Pons (tissue), 1 donor: ENCODE measurements at places on chromosomes 5 and 9.
A peak's percentile ranks its signal among the peaks of the same experiment; 100 is the strongest.

DNA sequence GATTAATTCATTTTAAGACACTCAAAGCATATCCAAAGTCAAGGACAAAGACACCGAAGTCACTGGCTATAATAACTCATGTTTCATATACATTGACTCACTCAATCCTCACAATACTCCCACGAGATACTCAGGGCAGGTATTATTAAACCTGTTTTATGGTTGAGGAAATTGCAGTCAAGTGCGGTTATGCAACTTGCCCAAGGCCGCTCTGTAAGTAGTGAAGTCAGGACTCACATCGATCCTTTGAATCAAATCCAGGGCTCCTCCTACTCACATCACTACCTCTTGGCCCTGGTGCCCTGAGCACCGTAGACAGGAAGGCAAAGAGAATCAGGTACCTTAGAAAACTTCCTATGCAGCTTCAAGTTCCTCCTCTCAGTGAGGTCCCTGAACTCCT lies 87.8 kb upstream of the APC start:
- DNase-seq = no peak

GRCh38 chr9:91900797-91901177 lies 49.2 kb downstream of the ROR2 start:
- no peak for DNase-seq

DNA sequence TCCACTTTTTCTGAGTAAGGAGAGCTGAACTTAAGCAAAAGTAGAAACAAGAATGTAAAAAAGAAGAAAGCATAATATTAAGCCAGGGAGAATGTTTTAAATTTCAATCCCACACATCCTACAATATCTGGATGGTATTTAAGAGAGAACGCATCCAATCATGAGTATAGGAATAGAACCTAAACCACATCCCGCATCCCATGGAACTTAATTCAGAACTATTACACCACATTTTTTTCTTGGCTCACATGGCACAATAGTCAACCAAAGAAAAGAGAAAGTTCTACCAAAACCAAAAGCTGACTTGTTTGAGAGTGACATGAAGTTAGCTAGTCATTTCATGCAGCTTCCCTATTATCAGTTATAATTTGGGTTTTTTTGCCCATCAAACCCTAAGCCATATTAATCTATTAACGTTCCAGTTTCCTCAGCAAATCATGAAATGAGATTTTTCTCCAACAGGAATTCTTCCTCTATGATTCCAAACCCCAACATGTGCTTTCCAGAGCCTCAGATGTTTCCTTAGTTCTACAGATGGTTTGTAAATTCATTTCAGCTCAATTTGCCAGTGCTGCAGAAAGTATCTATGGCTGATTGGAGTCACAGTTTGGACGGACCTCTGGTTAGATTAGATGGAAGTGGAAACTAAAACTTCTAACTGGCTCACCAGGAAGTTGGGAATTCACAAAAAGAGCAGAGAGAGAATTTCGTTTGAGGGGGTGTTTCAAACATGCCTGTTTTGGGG lies 22.5 kb downstream of the ADAMTSL1 start:
- no peak for DNase-seq

GRCh38 chr5:10229306-10230048 lies 20.2 kb downstream of the ATPSCKMT start:
- DNase-seq = no peak

- no peak for DNase-seq
Measured at GRCh38 chr5:112004867-112005622, 248.1 kb upstream of the NREP start.

DNA sequence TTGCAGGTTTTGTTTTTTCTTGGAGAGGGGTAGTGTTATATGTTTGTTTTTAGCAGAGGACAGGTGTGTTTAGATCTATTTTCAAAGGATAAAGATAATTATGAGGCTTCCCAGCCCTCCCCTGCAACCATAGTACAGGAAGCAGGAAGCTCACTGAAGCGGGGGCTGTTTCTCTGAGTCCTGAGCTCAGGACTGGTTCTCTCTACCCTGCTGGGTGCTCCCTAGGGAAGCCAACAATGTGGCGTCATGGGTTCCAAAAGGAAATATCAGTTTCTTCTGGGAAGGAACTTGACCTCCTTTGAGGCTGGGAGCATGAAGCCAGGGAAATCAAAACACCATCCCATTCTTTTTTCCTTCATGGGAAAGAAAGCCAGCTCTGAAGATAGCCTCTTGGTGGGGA lies 62.2 kb downstream of the RAD23B start:
- no peak for DNase-seq

GRCh38 chr5:179344431-179345182 lies 654 bp downstream of the ADAMTS2 start:
- no peak for DNase-seq

GRCh38 chr9:19387317-19387716 lies 7.3 kb upstream of the RPS6 start:
- no peak for DNase-seq

- DNase-seq = no peak
Measured at GRCh38 chr5:79109527-79110492, 1.8 kb upstream of the BHMT start.

- no peak for DNase-seq
Measured at GRCh38 chr9:116153765-116154333, at the start of gene PAPPA. TSS of gene PAPPA (plus strand) at chr9:116153791. CDS start at chr9:116154173, 382 bp downstream.

DNA sequence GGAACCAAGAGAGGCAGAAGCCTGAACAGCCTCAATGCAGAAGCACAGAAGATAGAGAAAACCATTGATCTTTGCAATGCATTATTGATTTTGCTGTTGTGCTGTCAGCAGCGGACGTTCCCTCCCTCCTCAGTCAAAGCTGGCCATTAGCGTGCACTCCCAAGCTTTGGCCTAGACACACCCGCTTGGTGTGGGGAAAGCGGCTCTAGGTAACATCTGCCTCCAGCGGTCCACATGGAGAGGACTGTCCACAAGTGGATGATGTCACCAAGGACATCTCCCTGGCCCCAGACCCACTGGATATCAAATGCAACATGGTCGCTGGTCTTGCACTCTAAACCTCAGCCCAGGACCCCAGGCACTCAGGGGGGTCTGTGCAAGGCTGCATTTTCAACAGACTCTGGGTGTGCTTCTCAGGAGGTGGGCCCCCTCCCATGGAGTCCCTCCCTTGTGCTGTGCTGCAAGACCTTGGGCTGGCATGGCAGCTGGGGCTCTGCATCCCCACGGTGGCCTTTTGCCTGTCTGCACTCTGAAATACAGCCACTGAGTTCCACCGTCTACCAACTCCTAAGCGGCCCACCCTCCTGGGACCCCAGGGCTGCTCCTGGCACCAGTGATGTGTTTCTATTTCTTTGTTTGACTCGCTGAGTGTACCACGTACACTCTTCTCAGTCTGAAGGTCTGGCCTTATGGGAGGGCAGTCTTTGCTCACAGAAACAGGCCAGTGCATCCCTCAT lies 1.9 kb downstream of the SEMA4D start:
- DNase-seq = peak; percentile 62

- peak; percentile 62 for DNase-seq
Measured at GRCh38 chr5:145237843-145238242, 597.3 kb downstream of the PRELID2 start.

DNA sequence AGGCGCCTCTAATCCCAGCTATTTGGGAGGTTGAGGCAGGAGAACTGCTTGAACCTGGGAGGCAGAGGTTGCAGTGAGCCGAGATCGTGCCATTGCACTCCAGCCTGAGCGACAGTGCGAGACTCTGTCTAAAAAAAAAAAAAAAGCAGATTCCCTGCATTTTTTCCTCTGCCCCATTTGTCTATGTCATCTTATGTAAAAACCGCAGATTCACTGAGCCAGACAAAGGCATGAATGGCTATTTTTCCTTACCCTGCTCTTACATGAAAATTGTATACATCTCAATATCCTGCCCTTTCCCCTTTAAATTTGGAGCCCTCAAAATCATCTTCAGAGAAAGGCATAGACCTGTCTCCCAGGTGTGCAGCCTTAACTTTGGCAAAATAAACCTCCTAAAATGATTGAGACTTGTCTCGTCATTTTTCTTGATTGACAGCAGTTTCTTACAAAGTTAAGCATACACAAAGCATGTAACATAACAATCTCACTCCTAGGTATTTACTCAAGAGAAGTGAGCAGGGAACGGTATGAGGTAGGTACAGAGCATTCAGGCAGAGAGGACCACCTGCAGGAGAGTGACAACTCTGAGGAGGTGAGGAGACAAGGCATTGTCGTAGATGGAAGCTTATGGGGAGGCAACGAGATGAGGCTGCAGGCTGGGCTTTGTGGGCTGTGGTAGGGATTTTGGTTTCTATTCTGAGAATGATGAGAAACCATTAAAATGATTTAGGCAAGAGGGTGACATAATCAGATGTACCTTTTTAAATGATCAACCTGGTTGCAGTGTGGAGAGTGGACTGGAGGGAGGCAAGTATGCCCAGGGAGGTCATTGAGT lies 65.7 kb upstream of the IL6ST start:
- no peak for DNase-seq

DNA sequence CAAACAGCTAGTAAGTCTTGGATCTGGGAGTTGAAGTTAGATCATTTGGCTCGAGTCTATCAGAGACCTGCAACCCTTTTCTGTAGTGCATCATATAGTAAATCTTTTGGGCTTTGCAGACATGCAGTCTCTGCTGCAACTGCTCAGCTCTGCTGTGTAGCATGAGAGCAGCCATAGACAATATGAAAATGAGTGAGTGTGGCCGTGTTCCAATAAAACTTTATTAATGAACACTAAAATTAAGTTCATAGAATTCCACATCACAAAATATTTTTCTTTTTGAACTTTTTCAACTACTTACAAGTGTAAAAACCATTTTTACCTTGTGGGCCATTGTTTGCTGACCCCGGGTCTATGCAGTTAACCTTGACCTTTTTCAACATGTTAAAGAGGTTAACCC lies 35.2 kb downstream of the ROPN1L start:
- DNase-seq = no peak

DNA sequence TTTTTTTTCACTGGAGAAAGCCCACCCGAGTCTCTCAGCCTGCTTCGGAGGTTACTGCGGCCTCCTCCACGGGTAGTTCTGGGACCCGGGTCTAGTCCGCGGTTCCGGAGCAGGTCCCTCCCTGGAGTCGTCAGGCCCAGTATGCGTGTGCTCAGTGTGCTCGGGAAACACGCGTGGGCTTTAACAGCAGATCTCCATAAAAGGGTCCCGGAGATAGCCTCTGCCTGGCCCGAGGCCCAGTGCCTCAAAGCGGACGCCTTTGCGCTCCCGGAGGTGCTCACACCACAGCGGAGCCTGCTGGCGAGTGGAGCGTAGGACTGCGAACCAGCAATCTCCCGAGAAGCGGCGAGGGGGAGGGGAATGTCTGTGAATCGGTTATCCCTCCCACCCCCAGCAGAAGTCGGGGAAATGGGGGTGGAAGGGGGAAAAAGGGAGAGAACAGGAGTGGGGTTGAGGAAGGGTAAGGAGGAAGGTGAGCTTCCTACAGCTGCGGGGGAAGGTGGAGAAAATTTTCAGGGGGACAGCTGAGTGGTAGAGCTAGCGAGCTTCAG lies 28.7 kb downstream of the CDKN2A start:
- no peak for DNase-seq

DNA sequence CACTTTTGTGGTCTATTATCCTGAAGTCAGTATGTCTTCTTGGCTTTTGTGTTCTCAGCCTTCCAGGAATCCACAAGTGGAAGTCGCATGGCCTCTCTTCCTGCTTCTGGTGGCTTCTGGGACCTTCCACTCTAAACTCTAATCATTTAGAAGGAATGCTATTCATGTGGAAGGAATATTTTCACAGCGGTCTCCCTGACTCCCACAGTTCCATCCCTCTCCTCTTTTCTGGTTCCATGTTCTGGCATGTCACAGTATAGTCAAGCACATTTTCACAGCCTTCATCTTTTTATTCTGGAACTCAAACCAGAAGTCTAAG lies 7.3 kb upstream of the RAI14 start:
- DNase-seq = no peak

GRCh38 chr9:93679536-93680442 lies 103.4 kb downstream of the PHF2 start:
- DNase-seq = no peak

- DNase-seq = no peak
Measured at GRCh38 chr5:156515803-156516360, 188.9 kb downstream of the SGCD start.

DNA sequence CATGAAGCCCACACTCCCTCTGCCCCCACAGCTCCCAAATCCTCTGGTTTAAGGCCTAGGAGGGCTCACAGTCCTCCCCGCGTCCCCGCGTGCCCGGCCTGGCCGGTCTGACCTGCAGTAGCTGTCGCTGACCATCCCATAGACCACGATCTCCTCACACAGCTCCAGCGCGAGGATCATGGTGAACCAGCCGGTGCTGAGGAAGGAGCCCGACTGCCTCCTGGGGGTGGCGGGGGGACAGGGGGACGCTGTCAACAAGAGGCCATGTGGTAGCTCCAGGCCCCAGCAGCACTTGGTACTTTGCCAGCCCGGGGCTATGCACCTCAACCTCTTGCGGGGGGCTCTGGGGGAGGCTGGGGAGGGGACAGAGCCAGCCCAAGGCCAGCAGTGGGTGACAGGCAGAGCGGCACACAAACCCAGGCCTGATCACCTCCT lies 7.0 kb downstream of the ST6GALNAC4 start:
- DNase-seq = no peak

DNA sequence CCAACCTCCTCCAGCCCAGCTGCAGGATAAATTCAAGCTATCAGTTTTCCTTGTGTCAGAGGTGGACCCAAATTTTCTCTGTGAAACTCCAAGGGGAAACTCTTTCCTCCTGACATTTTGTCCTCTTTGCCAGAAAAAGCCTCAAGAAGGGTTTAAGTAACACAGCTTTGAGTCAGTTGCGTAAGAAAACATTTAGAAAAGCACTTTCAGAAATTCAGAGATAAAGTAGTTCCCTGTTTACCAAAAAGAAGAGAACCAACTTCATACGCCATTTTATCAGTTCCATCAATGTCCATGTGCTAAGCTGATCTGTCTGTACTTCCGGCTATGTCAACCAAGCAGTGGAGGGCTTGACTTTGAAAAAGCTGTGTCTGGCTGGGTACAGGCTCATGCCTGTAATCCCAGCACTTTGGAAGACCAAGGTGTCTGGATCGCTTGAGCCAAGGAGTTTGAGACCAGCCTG lies 19.9 kb upstream of the SUSD1 start:
- DNase-seq = peak; percentile 5

DNA sequence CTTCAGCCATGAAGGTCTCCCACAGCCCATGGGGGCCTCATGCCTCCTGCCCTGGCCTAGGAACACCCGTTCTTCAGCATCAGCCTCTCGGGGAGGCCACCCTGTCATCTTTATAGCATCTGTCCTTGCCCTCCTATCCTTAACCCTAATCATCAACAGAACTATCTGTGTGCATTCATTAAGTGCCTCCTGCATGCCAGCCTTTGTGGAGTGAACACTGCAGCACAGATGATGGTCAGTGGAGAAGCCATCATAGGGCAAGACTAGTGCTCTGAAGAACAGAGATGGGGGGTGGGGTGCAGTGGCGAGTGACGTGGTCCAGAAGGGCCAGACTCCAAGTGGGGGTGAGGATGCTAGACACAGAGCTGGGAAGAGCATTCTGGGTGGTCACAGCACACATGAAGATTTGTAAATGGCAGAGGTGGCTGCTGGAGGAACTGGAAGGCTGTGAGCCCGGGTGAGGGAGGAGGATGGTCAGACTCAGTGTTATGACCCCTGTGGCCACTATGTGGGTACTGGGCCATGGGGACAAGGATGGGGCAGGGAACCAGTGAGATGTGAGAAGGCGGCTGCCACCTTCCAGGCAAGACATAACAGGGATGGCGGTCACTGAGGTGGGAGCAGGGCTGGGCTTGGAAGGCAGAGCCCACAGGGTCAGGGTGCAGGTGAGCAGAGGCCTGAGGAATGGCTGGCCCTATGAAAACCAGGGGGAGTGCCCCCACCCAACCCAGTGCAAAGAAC lies 3.6 kb upstream of the CARD19 start:
- no peak for DNase-seq

- DNase-seq = no peak
Measured at GRCh38 chr5:86617309-86617755, 409 bp upstream of the COX7C start.

- peak; percentile 88 for DNase-seq
Measured at GRCh38 chr5:68170826-68171558, 44.6 kb upstream of the PIK3R1 start.
